ENCODE measurements at places on chromosomes 7 and 10. TPM values are rescaled to one million over a fixed set of nuclear protein-coding genes. Genes with fewer than 3 reads are reported as not detected.

MCU gene
- 19.8 TPM for total RNA-seq

GHRHR gene
- 4.5 TPM for total RNA-seq

PRSS37 gene
- total RNA-seq = not detected

MMRN2 gene
- total RNA-seq = 7.9 TPM

TTYH3 gene
- 68.4 TPM for total RNA-seq

LBX1 gene
- total RNA-seq = not detected

SYT15B gene
- 0.41 TPM for total RNA-seq

EZH2 gene
- total RNA-seq = 2.5 TPM

HMX2 gene
- total RNA-seq = not detected

PLAC9 gene
- 3.7 TPM for total RNA-seq

ZNF777 gene
- 12.5 TPM for total RNA-seq

TMEM254 gene
- total RNA-seq = 22.9 TPM

FAM24B gene
- total RNA-seq = 6.8 TPM

NKX1-2 gene
- total RNA-seq = 0.47 TPM

ENKUR gene
- 6.4 TPM for total RNA-seq

DYNC1I1 gene
- total RNA-seq = 134 TPM

FAM53B gene
- 40.7 TPM for total RNA-seq

MEIG1 gene
- not detected for total RNA-seq

LIPM gene
- not detected for total RNA-seq

ITIH2 gene
- total RNA-seq = 3.1 TPM

VPS37D gene
- total RNA-seq = 8.9 TPM

AP4M1 gene
- 18.2 TPM for total RNA-seq

PTF1A gene
- total RNA-seq = 0.68 TPM

ADCY1 gene
- 172 TPM for total RNA-seq

Measured in dorsolateral prefrontal cortex (tissue), 122 donors.